T-helper 1 cell (primary cell): ENCODE measurements at places on chromosomes 4 and X.

- no peak for DNase-seq
Measured at GRCh38 chr4:10806953-10807645, 122.5 kb upstream of the CLNK start.

DNA sequence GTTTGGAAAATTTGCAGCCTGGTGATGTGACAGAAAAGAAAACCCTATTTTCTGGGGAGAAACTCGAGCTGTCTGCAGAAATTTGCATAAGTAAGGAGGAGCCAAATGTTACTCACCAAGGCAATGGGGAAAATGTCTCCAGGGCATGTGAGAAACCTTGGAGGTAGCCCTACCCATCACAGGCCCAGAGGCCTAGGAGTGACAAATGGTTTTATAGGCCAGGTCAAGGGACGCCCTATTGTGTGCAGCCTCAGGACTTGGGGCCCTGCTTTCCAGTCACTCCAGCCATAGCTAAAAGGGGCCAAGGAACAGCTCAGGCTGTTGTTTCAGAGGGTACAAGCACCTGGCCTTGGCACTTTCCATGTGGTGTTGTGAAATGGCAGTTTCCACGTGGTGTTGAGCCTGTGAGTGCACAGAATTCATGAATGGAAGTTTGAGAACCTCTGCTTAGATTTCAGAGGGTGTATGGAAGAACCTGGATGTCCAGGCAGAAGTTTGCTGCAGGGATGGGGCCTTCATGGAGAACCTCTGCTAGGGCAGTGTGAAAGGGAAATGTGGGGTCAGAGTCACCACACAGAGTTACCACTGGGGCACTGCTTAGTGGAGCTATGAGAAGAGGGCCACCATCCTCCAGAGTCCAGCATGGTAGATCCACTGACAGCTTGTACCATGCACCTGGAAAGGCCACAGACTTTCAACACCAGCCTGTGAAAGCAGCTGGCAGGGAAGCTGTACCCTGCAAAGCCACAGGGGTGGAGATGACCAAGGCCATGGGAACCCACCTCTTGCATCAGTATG, 637.6 kb upstream of the EPHA5 start:
- no peak for DNase-seq

- no peak for DNase-seq
Measured at GRCh38 chr4:87975466-87975865, at the start of gene SPP1. SPP1 (plus strand) TSS chr4:87975714; CDS start chr4:87976896, 1,182 bp downstream.

GRCh38 chrX:139889760-139890159, 43.1 kb downstream of the ATP11C start:
- no peak for DNase-seq

- DNase-seq, result no peak
Measured at GRCh38 chr4:146123231-146123630, 52.3 kb upstream of the LSM6 start.

- no peak for DNase-seq
Measured at GRCh38 chrX:9235722-9236121, 201.8 kb upstream of the FAM9B start.
